Stimulated activated CD8-positive, alpha-beta memory T cell treated with anti-CD3 and anti-CD28 coated beads, Interleukin-7, amount 100 ng/mL, for 1 hour (primary cell): ENCODE measurements at places on chromosomes 3 and 15.

DNA sequence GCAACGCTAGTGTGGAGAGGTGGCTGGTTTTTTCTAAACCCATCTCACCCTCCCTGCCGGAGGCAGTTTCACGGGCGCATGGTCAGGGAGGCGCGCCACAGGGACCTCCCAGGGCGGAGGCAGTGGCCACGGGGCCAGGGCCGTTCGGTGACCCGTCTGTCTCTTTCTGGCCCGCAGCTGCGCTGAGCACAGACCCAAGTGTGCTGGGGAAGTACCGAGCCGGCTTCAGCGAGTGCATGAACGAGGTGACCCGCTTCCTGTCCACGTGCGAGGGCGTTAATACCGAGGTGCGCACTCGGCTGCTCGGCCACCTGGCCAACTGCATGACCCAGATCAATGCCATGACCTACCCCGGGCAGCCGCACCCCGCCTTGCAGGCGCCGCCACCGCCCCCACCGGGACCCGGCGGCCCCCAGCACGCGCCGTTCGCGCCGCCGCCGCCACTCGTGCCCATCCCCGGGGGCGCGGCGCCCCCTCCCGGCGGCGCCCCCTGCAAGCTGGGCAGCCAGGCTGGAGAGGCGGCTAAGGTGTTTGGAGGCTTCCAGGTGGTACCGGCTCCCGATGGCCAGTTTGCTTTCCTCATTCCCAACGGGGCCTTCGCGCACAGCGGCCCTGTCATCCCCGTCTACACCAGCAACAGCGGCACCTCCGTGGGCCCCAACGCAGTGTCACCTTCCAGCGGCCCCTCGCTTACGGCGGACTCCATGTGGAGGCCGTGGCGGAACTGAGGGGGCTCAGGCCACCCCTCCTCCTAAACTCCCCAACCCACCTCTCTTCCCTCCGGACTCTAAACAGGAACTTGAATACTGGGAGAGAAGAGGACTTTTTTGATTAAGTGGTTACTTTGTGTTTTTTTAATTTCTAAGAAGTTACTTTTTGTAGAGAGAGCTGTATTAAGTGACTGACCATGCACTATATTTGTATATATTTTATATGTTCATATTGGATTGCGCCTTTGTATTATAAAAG, 1.8 kb downstream of the HES1 start:
- DNase-seq = no peak

GRCh38 chr3:155885292-155885691, 14.8 kb downstream of the GMPS start:
- DNase-seq = no peak

DNA sequence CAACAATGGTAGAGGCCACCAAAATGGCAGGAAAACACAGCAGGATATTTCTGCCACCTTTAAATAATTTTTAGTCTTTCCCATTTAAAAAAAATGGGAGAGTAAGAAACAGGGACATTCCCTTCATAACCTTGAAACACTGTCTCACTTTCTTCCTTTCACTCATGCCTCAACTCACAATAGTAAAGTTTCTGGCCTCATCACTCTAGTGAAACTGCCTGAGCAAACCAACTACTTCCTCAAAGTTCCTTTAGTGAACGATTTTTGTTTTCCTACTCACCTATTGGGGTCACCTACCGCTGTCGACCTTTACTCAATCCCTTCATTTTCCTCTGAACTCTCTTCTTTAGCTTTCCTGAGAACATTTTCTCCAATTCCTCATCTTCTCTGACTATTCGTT, 33.0 kb downstream of the SHC4 start:
- no peak for DNase-seq

- DNase-seq = no peak
These were observed 65.2 kb downstream of the PGPEP1L start for GRCh38 chr15:98942431-98942830.

DNA sequence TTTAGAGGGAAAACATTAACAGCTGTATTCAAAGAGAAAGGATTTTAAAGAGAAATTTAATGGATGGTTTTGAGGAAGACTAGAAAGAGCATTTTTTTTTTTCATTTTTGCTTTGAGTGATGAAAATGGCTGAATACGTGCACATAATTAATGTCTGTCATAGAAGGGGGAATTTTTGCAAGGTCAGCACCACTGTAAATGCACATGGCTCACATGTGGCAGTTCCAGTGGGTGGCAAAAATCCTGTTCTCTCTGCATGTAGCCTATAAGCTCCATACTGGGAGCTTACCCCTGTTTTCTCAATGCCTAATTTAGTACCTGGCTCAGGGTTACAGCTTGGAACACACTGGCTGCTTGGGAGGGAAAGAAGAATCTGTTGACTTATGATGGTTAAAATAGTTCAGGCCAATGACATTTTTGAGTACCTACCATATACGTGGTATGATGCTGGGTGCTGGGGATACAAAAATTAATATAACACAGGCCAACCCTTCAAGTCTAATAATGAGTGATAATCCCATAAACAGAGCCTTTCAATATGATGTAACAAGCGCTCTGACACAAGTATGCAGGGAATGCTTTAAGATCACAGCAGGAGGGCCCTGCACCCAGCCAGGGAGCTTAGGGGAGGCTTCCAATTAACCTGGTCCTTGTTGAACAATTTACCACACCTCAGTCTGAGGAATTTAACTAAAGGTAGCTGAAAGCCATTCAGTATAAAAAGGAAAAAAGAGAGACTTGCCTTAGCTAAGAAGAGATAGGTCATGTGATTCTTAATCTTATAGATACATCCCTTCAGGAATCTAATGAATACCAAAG, 33.0 kb downstream of the HSPBAP1 start:
- DNase-seq = no peak

GRCh38 chr3:68206524-68207117, 552.2 kb upstream of the SUCLG2 start:
- DNase-seq = no peak

DNA sequence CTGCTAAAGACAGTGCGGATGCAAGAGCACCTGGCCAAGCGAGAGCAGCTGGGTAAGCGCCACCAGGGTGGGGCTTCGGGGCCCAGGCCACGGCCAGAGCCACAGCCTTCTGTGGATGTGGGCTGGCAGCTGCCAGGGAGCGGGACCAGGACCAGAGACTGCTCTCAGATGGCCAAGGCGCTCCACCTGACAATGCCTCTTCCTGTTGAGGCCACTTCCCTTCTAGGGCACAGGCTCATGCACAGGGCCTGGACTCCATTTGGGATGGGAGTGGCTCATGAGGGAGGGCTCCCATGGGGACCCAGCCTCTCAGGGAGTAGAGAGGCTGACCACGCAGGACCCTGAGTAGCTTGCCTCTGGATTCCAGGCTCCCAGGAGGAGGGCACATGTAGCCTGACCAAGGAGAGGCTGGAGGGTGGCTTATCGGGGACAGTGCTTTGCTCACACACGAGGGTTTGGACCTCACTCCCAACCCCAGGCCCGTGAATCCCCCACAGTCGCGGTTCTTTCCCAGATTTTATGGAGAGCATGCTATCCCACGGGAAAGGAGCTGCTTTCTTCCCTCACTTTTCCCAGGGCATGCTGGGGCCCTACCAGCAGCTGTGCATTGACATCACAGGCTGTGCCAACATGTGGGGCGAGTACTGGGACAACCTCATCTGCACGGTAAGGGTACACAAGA, 25.1 kb downstream of the ACAA1 start:
- no peak for DNase-seq

- DNase-seq = no peak
These were observed 198.5 kb upstream of the COL8A1 start for GRCh38 chr3:99439892-99440291.

DNA sequence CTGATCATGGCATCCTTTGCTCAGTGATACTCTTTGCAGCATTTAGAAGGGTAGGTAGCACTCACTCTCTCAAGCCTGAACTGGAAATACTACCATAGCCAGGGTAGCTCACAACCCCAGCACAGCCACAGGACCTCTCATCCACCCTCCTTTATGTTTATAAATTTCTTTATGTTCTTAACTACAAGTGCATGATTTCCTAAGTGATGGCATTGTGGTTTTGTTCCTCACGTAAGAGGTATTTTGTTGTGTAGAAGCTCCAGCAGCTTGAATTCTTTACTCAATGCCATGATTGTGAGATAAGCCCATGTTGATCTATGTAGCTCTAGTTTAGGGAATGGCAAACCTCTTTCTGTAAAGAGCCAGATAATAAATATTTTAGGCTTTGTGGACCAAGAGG, 7.9 kb upstream of the RTP3 start:
- DNase-seq = no peak

DNA sequence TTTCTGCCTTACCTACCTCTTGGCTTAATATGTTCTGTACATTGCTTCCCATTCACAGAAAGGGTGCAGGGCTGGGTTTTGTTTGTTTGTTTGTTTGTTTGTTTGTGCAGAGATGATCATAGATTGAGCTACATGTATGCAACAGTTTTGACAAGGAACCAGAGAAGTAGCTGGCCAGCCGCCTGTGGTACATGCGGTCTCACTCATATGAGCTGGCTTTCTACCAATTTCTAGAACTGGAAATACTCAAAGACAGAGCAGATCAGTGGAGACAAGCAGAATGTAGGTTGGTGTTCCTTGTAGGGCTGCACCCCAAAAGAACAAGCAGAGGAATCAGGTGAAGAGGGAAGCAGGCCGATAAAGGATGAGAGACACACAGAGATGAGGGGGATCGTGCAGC, 502.7 kb downstream of the SOX2 start:
- DNase-seq = no peak

DNA sequence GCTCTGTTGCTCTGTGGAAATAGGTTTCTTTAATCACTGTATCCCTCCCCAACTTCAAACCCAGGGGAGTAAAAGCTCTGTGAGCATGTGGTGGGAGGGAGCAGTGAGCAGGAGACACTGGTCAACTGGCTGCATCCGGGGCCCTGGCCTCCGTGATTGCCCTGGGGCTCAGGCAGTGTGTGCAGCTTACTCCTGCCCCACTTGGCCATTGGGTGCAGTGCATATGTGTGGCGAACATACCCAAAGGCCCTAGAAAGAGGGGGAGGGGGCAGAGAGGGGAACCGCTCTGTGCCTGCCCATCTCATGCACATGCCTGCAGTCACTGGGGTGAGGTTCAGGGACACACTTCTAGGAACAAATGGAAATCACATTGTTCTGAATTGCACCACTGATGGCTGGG, 378.7 kb downstream of the ZBBX start:
- no peak for DNase-seq

DNA sequence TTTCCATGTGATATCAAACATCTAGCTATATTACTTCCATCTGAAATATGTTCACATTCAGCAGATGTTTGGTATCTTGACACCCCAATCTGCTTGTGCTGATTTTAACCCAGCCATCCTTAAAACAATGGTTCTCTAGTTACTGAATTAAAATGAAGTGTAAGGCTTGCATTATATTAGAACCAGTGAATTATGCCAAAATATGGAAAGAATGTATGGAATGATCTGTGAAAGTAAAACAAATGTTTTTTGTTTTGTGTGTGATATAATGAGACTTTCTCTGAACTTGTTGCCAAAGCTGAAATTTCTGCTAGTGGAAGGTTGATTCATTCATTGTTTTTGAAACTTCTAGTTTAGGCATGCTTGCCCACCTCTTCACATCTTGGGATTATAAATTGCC, 317.1 kb downstream of the MEX3B start:
- no peak for DNase-seq

- DNase-seq = no peak
These were observed 4.9 kb upstream of the ALAS1 start for GRCh38 chr3:52193065-52193464.

DNA sequence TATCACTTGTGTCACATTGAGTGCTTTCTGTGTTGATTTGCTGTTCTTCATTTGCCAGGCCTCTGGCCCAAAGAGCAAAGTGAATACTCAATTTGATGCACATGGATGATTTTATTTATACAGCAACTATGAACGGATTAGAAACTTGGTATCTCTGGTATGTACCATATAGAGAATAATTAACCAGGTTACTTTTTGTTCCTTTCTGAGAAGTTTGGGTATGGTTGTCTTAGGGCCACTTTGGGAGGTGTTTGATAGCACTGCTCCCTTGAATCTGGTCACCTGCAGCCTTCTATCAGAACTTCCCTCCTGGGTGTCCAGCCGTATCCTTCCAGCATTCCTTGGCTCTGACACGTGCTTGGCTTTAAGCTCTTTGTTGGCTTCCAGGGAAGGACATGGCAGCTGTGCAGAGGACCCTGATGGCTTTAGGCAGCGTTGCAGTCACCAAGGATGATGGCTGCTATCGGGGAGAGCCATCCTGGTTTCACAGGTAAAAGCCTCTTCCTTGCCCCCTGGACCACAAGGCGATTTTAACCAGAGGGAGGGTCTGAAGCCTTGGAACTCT, 12.7 kb downstream of the TAGLN3 start:
- DNase-seq = no peak

GRCh38 chr3:119351581-119351980, 57.4 kb downstream of the ARHGAP31 start:
- no peak for DNase-seq

- no peak for DNase-seq
These were observed 36.0 kb downstream of the MNS1 start for GRCh38 chr15:56428821-56429458.

- no peak for DNase-seq
These were observed 9.0 kb downstream of the MYD88 start for GRCh38 chr3:38147421-38147820.

- DNase-seq = no peak
These were observed 35.5 kb downstream of the PLXNA1 start for GRCh38 chr3:127018306-127018828.

- DNase-seq = no peak
These were observed 50.1 kb downstream of the SYN2 start for GRCh38 chr3:12054245-12054644.

GRCh38 chr3:78368636-78369345, 1328.9 kb downstream of the ROBO2 start:
- no peak for DNase-seq

DNA sequence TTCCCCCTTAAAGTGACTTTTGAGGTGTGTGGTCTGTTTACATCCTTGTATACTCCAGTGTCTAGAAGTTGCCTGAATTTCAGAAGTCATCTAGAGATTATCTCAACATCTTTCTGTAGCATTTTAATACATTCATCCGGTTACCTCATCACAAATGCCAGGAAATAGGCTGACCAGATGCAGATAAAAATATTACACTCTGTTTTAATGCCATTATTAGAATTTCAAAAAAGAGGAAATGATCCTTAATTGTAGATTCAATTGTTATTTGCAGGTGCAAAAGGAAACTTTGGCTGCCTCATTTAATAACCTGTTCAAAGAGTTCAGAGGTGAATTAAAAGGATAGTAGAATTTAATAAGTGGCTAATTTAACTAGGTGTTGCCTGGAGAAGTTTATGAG, 290.9 kb downstream of the C3orf38 start:
- DNase-seq = no peak

DNA sequence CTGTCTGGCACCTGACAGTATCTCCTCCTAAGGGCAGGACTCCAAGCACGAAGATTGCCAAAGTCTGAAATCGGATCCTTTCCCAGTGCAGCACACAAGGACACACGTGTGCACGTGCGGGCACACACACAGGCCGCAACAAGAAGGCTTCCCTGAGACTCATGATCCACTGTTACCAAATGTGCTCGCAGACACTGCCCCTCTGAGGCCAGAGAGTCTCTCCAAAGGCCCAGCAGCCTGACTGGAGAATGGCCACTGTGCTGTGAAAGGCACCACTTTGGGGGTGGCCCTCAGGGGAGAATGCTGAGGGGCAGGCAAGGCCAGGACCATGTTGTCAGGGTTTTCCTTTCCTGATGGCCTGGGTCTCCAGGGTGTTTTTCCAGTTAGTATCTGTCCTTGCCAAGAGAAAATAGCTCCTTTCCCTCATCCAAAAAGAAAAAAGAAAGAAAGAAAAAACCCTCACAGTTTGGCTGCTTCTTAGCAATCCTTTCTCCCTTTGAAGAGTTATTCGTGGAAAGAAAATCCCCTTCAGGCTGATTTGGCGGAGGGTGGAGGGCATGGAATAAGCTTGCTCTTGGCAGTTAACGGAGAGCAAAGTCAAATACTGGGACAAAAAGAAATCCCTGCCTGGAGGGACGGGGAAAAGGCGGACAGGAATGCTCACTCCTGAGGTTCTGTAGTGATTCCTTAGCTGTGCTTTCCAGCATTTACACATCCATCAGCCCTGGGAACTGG, 112.2 kb upstream of the ETV5 start:
- DNase-seq = no peak
